ENCODE measurements at places on chromosomes 4 and X.

DNA sequence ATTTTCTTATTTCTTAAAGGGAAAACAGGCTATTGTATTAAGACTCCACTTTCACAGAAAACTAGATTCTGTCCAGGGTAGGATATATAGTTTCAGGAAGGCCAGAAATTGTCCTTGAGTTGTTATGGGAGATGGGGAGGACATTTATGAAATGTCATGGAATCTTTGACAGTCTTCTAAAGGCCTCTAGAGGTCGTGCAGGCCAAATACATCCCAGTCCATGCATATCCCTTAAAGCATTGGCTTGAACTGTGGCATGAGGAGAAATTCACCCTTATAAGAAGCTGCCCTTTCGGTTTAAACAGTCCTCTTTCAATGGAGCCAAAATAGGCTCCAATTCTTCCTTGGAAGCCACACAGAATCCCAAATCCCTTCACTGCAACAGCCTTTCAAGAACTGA lies 183.6 kb upstream of the NOCT start:
- DNase-seq: no peak

DNA sequence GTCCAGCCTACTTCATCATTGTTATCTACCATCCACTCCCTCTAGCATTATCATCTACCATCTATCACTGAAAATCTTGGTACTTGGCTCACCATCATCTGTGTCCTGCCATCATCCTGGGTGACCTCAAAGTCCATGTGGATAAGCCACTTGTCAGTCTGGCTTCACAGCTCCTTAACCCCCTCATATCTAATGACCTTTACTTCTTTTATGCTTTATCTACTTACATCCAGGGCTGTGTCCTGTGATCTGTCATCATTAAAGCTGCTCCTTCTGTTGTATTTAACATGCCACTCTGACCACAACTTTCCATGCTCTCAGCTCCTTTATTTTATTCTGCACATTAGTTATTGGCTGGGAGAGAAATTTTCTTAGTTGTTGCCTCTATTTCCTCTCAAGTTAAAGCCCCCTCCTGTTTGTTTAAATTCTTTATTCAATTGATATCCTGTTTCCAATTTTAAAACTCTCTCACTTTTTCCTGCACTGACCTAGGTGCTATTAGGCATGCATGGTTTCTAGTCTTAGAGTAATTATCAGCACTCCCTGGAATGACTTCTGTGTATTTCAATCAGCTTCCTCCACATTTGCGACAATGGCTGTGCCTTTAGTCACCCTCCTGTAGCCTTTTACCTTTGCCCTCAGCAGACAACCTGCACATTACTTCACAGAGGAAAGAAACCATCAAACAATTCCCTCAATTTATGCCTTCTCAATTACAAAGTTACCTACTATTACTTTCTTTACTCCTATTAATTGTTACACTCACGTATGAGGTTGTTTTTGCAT lies 8.1 kb upstream of the FABP2 start:
- no peak for DNase-seq

GRCh38 chrX:41167888-41168287 lies 82.6 kb downstream of the USP9X start:
- DNase-seq: peak; percentile 3

DNA sequence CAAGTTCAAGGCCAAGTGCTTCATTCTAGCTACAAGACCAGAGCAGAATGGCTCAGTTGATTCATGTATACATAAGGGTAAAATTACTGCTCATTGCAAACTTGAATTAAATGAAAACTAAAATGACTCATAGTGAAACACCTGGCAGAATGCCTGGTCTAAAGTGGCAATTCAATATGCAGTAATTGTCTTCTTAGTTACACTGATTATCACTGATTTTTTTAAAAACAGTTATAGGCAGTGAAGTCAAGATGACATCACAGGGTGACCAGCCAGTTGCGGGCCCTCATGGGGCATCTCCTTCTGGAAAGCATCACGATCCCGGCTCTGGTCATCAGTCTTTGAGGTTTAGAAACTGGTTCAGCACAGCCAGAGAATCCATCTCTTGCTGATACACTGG lies 154.2 kb downstream of the RAB28 start:
- peak; percentile 68 for DNase-seq

DNA sequence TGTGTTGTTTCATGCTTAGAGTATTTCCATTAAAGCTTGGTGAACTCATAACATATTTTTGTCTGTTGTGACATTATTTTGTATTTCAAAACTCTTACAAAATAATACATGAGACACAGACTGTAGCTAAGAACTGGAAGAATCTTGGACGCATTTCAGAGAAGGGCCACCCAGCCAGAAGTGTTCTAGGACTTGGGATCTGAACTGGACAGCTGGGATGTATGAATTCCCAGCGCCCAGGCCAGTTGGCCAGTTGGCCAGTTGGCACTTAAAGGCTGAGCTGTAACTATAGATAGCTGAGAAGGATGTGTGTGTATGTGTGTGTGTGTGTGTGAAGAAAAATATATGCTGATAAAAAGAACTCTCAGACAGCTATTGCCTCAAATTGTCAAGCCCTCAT lies 193.4 kb upstream of the GPR101 start:
- no peak for DNase-seq

DNA sequence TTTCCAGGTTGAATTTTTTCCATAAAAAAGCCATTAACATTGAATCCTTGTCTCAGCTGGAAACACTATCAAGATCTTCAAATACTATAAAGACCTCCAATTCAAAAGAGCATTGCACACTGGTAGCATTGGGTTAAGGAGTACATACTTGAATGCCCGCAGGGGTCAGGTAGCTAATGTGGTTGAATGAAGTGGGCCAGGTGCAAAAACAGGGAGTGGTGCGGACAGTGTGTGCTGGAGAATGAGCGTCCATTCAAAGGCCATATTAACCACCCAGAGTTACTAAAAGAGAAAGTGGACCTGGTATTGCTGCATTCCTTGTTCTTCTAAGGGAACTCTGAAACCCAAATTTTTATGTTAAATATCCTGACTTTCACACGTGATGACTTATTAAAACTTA lies 91.6 kb downstream of the NYX start:
- no peak for DNase-seq

- DNase-seq: peak; percentile 54
These were observed 161.7 kb downstream of the EMCN start for GRCh38 chr4:100356172-100356571.

- no peak for DNase-seq
These were observed 1720.9 kb upstream of the AGA start for GRCh38 chr4:179163147-179163546.

DNA sequence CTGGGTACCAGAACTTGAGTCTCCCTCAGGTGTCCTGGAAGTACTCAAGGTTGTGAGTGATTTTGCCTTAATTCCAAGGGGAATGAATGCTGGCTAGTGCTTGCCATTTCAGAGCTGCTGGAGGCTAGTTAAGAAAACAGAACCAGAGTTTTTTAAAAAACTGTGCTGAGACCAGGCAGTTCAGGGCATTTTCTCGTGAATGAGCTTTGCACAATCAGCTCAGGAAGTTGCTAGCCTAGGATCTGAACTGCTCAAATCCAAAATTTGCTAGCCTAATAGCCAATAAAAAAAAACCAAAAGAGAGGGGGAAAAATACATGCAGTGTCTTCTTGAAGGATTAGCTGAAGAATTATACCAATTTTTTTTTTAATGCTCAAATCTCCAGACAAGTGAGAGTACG lies 292.7 kb downstream of the FBXW7 start:
- no peak for DNase-seq

DNA sequence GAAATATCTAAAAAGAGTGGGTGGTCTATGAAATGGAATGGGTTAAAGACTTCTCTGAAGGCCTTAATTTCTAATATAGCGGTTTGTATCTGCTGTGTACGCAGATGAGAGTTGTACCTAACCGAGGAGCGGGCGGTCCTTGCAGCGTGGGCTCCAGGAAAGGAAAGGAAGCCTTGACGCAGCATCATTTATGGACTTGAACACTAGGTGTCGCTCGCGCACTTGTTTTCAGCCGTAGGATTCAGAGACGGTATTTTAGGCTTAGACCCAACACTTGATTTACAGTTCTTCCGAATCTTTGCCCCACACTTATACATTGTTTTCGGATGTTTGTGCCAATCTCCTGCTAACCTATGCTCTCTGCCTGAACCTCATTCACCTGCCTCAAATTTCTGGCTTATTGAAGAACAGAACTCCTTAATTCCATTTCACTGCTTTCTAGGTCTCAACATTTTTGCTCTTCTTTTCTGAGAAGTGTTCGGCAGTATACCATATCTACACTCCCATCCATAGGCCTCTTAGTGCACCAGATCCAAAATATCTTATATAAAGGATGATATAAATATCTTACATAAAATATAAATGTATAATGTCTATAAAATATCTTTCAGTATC lies 48.9 kb upstream of the AADAT start:
- peak; percentile 82 for DNase-seq

DNA sequence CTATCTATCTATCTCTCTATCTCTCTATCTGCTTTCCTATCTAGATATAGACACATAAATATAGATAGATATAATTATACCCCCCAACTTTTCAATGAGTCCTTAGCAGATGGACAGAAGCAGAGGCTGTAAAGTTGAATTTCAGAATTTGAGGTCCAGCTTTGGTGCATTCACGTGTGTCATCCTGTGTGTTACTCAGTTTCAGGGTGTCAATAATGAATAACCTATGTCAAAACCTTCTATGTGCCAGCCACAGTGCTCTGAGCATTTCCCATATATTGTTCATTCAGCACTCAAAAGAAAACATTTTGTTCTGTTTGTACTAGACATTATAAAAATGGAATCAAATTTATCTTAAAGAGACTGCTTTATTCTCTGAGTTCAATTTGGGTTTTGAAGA lies 310.0 kb downstream of the ARHGAP24 start:
- no peak for DNase-seq

DNA sequence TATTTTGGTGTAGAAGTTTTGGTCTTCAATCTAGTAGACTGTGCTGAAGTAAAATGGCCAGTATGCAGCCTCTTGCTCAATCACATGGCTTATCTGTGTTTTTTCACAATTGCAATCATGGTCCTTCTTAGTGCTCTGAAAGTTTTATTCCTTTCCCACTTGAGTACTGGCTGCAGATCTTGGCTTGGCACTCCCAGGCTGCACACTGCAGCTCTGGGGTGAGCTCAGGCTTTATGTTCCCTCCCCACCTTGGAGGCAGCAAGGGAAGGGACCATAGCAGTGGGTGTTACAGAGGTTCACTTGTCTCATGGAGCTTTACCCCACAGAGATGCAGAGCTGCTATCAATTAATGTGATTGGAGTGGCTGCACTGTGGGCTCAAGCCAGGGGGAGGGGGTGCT lies 156.0 kb downstream of the TENT5D start:
- no peak for DNase-seq

DNA sequence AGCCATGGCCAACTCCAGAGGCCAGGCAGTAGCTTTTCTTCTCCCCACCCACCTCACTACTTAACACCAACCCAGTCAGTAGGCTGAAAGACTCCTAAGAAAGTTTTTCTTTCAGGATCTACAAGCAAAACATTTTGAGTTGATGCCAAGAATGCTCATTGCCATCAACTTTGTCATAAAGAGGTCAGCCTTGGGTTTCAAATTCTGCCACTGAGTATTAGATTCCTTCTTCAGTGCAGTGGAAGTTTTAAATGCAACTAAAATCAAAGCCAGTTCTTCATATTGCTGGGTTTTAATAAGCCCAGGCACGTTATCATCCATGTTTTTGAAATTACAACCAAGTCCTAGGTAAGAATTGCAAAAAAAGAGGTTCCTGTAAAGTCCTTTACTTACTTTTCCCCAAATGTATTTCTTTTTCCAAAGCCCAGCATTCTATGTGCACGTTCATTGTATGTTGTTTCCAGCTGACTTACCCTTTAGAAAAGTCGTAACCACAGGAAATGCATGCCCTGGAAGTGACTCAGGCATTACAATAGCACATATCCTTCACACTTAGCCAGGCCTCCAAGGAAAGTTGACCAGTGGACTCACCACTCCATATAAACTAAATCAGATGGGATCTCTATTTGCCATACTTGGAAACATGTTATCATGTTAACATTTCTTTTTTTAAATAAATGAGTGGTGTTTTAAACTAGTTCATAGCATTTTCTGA lies 229.9 kb downstream of the SOX3 start:
- DNase-seq: peak; percentile 63

DNA sequence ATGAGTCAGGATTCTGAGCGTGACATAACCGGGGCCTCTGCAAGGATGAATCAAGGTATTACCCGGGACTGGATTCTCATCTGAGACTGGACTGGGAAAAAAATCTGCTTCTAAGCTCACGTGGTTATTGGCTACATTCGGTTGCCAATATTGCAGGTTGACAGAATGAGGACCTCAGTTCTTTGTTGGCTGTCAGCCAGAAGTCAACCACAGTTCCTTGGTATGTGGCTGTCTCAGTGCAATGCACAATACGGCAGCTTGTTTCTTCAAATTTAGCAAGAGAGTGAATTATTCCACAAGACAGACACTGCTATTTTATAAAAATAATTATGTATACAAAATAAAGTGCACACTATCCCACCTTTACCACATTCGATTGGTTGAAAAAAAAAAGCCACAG lies 424.2 kb downstream of the KLHL4 start:
- peak; percentile 42 for DNase-seq

GRCh38 chr4:23889391-23889790 lies 456 bp downstream of the PPARGC1A start:
- no peak for DNase-seq

All from PC-3 (cell line).